Right lobe of liver (tissue), 6 donors: ENCODE measurements at places on chromosomes 16 and 17. TPM values are rescaled to one million over a fixed set of nuclear protein-coding genes. Genes with fewer than 3 reads are reported as not detected.

SPATA22 gene
- total RNA-seq: not detected

KRTAP3-1 gene
- not detected for total RNA-seq

PPP1R1B gene
- not detected for total RNA-seq

HCRT gene
- not detected for total RNA-seq

CCNF gene
- total RNA-seq: 2.7 TPM

C16orf74 gene
- not detected for total RNA-seq

DNA sequence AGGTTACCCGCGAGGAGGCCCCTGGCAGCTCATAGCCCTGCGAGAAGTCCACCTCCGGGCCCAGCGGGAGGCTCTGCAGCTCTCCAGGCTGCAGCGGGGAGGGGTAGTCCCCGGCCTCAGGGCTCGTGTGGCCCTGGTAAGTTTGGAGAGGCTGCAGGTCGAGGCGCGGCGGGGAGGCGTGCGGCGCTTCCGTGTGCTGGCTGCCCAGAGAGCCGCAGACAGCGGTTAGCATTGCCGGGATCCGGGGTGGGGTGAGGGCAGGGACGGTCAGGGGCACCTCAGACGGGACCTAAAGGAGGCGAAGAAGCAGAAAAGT is 2.8 kb downstream of the SP6 start:
- H3K36me3 ChIP-seq: no peaks in the 10 kb centered on the region
- no peak for DNase-seq
- H3K27me3 ChIP-seq: no peaks in the 10 kb centered on the region
- no peaks in the 10 kb centered on the region for H3K4me1 ChIP-seq

DNA sequence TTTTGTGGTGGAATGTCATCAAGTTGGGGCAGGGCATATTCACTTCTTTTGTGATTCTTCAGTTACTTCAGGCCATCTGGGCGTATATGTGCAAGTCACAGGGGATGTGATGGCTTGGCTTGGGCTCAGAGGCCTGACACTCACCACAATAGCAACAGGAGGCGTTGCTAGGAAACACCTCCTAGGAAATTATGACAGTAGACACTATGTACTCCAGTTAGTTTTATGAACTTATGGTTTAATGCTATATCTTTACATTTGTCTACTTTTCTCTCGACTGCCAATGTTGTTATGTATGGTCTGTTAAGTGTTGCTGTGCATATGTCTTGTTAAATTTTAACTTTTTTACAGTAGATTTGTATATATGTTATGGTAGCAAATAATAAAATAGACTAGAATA is 788.7 kb upstream of the GOT2 start:
- no peak for DNase-seq
- H3K4me3 ChIP-seq: no peak overlapping the region
- H3K27me3 ChIP-seq: no peaks in the 10 kb centered on the region
- H3K4me1 ChIP-seq: no peaks in the 10 kb centered on the region
- no peak overlapping the region for H3K27ac ChIP-seq

DNA sequence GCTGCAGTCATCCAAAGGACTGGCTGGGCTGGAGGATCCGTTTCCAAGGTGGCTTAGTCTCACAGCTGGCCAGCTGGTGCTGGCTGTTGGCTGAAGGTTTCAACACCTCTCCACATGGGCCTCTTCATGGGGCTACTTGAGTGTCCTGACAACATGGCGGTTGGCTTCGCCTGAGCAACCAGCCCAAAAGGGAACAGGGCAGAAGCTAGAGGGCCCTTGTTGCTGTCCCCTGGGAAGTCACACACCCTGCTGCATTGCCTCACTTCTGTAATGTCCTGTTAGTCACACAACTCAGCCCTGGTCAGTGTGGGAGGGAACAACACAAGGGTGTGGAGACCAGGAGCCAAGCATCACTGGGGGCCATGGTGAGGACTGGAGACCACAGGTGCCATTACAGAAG is 36.6 kb downstream of the C16orf78 start:
- no peaks in the 10 kb centered on the region for H3K27me3 ChIP-seq
- H3K36me3 ChIP-seq: no peaks in the 10 kb centered on the region
- no peak for DNase-seq
- no peak overlapping the region for H3K27ac ChIP-seq
- no peaks in the 10 kb centered on the region for H3K4me1 ChIP-seq
- no peak overlapping the region for H3K4me3 ChIP-seq

DNA sequence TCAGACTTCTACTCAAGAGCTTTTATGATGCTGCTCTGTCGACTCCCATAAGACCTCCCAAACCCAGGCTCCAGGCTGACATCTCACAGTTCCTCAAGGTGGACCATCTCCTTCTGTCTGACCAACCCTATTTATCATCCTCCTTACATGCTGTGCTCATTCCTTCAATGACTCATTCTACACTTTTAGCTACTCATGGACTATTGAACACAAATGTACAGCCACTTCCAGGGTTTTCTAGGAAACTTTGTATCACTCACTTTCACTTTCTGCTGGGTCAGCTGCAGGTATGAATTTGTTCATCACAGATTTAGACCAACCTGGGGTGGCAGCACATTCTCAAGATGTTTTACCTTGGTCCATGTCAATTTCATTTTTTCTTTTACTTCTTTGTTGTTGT is 162.4 kb upstream of the FAM20A start:
- H3K4me1 ChIP-seq: no peaks in the 10 kb centered on the region
- H3K4me3 ChIP-seq: no peak overlapping the region
- DNase-seq: no peak
- H3K27me3 ChIP-seq: no peaks in the 10 kb centered on the region
- H3K27ac ChIP-seq: no peak overlapping the region

DNA sequence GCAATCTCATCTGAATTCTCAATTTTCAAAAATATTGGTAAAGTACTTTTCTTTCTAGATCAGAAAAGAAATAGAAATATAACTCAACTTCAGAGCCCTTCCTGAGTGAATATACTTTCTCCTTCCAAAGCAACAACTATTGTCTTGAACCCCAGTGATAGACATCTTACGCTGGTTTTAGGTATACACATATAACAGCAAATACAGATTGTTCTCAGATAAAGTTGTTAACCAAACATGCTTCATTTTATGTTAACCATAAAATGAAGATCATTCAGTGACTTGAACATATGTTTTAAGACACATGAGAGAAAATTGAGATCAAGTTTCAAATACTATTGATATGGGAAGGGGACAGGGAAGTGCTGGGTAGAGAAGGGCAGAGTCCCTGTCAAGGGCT is 53.7 kb upstream of the C17orf78 start:
- H3K36me3 ChIP-seq: no peaks in the 10 kb centered on the region
- H3K4me3 ChIP-seq: no peak overlapping the region
- no peak for DNase-seq

DNA sequence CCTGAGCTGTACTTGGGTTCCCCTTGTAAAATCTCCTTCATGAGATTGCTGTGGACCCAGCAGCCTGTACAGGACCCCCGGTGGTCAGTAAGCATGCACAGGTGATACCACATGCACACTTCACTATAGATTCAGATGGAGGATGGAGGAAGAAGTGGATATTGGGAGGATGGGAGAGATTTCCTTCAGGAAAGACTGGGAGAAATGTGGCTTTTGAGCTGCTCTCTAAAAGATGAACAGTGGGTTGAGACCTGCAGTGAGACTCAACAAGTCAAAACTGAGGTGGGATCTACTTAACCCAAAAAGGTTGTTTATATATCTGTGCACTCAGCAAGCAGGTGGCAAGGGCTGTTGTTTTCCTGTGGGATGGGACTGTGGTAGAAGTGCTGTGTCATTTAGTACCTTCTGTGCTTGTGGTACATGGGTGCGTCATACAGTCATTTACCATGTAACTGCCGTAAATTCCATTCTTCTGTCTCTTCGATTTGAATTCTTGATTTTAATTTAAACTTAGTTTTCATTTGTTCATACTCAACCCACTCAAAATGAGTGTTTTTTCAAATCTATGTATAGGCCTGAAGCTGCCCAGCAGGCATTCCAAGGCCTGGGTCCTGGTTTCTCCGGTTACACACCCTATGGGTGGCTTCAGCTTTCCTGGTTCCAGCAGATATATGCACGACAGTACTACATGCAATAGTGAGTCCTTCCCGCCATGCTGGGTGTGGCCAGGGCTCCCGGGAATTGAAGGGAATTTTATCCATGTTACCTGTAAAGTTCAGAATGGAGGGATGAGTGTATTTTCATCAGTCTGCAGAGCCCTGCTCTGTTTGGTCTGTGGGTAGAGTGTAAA is 6.9 kb downstream of the HERPUD1 start:
- H3K4me1 ChIP-seq: peaks cover 20% of the 10 kb centered on the region
- no peak overlapping the region for H3K4me3 ChIP-seq
- no peak overlapping the region for H3K27ac ChIP-seq
- H3K36me3 ChIP-seq: peaks cover 89% of the 10 kb centered on the region
- H3K27me3 ChIP-seq: no peaks in the 10 kb centered on the region

- H3K27me3 ChIP-seq: no peaks in the 10 kb centered on the region
- no peaks in the 10 kb centered on the region for H3K36me3 ChIP-seq
- no peak overlapping the region for H3K27ac ChIP-seq
- DNase-seq: no peak
- H3K4me3 ChIP-seq: no peak overlapping the region
Observed at GRCh38 chr17:45009676-45010467, 41.6 kb downstream of the DCAKD start.

DNA sequence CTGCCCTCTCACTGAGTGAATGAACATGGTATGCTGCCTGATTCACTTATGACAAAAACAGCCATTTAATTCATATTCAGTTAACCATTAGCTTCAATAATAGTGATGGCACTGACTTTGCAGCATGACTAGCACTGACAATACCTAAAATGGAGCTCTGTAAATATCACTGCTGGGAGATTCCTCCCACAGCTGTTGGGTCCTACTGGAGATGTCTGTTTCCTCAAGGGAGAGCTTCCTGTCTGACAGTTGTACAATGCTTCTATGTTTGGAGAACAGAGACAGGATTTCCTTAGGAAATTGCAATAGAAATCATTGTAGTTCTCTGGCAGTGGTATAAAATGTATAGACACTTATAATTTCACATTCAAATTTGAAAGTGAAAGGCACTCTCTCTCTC is 695.9 kb upstream of the CDH8 start:
- no peak overlapping the region for H3K4me3 ChIP-seq
- H3K27ac ChIP-seq: no peak overlapping the region
- DNase-seq: no peak
- no peaks in the 10 kb centered on the region for H3K36me3 ChIP-seq
- H3K4me1 ChIP-seq: no peaks in the 10 kb centered on the region

DNA sequence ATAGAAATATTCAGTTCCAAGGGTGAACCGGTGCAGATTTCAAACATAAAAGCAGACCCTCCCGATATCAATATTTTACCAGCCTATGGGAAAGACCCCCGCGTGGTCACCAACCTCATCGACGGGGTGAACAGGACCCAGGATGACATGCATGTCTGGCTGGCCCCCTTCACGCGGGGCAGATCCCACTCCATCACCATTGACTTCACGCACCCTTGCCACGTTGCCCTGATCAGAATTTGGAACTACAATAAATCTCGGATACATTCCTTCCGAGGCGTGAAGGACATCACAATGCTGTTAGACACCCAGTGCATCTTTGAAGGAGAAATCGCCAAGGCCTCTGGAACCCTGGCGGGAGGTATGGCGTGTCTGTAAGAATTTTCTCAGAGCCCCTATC is 200.0 kb downstream of the KATNIP start:
- H3K36me3 ChIP-seq: no peaks in the 10 kb centered on the region
- DNase-seq: no peak
- H3K4me1 ChIP-seq: no peaks in the 10 kb centered on the region
- H3K27me3 ChIP-seq: no peaks in the 10 kb centered on the region
- no peak overlapping the region for H3K4me3 ChIP-seq

- H3K27me3 ChIP-seq: no peaks in the 10 kb centered on the region
- H3K27ac ChIP-seq: no peak overlapping the region
Observed at GRCh38 chr16:82603784-82604411, 22.9 kb upstream of the CDH13 start.

DNA sequence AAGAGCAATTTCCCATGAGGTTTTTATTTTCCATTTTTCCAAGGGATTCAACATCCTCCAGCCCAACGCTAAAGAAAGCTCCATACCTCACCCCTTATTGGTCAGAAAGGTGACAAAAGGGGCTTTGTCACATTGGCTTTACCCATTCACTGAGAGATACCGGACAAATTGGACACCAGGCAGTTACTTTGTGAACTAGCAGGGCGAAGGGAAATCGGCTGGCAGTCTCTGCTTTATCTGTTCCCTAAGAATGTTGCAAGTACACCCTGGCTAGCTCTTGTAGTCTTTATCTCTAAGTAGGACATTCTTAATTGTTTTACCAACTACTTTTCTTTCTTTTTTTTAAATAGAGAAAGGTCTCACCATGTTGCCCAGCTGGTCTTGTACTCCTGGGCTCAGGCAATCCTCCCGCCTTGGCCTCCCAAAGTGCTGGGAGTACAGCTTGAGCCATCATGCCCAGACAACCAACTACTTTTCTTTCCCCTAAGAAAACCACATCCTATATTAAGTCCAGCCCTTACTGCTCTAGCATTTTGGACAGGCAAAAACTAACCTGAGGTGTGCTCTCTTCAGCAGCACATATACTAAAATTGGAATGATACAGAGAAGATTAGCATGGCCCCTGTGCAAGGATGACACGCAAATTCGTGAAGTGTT is 16.8 kb downstream of the PRPSAP1 start:
- H3K4me1 ChIP-seq: no peaks in the 10 kb centered on the region
- no peak for DNase-seq
- H3K27ac ChIP-seq: no peak overlapping the region
- no peaks in the 10 kb centered on the region for H3K27me3 ChIP-seq

- no peaks in the 10 kb centered on the region for H3K27me3 ChIP-seq
- DNase-seq: no peak
- H3K4me3 ChIP-seq: no peak overlapping the region
- no peak overlapping the region for H3K27ac ChIP-seq
- no peaks in the 10 kb centered on the region for H3K4me1 ChIP-seq
Observed at GRCh38 chr17:50831471-50831928, 3.9 kb upstream of the WFIKKN2 start.

- no peaks in the 10 kb centered on the region for H3K36me3 ChIP-seq
- no peak overlapping the region for H3K4me3 ChIP-seq
- no peaks in the 10 kb centered on the region for H3K27me3 ChIP-seq
- no peak overlapping the region for H3K27ac ChIP-seq
- no peak for DNase-seq
Observed at GRCh38 chr16:28597692-28598261, 927 bp upstream of the SULT1A2 start.

DNA sequence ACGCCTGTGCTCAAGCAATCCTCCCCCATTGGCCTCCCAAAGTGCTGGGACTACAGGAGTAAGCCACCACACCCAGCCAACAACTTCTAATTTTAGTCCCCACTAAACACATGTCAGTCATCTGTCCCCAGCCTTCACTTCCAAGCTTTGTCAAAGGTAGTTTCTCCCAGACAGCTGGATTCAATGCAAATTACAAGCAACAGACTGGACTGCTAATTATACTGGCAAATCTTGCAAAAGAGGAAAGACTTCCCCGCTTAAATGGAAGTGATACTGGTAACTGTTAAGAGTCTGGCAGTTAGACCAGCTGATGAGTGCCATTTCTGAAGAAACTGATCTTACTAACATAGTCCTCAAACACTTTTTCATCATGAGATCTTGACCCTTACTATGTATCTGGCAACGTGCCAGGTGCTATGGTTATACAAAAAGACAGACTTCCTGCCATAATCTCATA is 8.2 kb upstream of the GGA2 start:
- H3K27ac ChIP-seq: no peak overlapping the region
- no peak for DNase-seq
- H3K27me3 ChIP-seq: no peaks in the 10 kb centered on the region
- no peak overlapping the region for H3K4me3 ChIP-seq
- no peaks in the 10 kb centered on the region for H3K4me1 ChIP-seq

GRCh38 chr16:76335180-76335974 is 58.2 kb downstream of the CNTNAP4 start:
- no peaks in the 10 kb centered on the region for H3K4me1 ChIP-seq
- H3K27me3 ChIP-seq: no peaks in the 10 kb centered on the region
- DNase-seq: no peak
- no peak overlapping the region for H3K27ac ChIP-seq
- no peaks in the 10 kb centered on the region for H3K36me3 ChIP-seq
- H3K4me3 ChIP-seq: no peak overlapping the region
